ENCODE measurements at places on chromosomes 6 and 20. TPM values are rescaled to one million over a fixed set of nuclear protein-coding genes. Genes with fewer than 3 reads are reported as not detected.

Gene ISM1
- total RNA-seq, result not detected

Gene PSMF1
- 292 TPM for total RNA-seq

Gene OR12D3
- not detected for total RNA-seq

Gene CCN6
- not detected for total RNA-seq

Gene SCRT2
- total RNA-seq, result not detected

Gene PPP1R16B
- total RNA-seq, result not detected
